CD8-positive, alpha-beta T cell (primary cell): ENCODE measurements at places on chromosomes 12 and 14.

DNA sequence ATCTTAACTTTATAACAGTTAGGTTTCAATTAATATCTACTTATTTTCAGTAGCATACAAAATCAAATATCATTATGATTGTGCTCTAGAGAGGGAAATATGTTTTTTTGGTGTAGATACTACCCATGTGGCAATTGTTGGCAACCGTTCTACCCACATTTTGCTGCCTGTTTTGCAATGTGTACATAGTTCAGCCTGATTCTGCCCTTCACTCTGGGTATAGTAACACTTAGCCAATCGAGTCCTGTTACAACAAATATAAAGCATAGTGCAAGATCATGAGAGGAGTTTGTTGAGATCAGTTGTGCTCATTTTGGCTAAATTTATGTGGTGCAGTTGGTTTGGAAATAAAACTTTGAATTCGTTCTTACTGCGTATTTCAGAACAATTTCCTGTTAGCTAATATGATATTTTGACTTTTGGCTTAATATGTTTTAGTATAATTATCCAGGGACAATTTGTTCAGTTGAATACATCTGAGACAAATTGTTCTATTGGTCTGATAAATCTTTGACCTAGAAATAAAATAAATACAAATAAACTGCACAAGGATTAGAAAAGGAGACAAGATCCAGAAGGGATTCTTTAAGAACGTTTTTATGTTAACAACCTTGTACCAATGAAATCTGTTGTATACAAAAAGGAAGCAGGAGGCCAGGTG is 76.9 kb downstream of the ATF7IP start:
- no peak for DNase-seq

DNA sequence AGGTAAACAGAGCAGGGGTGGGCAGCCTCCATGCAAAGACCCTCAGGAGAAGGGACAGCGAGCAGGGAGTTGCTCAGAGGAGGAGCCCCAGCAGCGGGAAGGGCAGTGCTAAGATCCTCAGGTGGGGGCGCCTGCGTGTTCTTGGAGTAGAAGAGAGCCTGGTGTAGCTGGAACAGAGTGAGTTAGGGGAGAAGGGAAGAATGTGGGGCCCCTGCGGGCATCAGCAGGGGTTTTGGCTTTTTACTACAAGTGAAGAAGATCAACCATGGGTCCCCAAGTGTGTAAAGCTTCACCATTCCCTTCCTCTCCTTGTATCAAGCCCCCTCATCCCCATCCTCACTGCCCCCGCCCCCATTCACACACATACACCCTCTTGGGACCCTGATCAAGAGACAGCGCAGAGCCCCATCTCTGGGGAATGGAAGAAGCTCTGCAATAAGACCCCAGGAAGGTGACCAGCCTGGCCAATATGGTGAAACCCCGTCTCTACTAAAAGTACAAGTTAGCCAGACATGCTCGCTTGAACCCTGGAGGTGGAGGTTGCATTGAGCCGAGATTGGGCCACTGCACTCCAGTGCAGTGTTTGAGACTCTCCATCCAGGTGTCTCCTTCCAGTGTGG is 10.2 kb upstream of the TMEM119 start:
- DNase-seq: no peak

DNA sequence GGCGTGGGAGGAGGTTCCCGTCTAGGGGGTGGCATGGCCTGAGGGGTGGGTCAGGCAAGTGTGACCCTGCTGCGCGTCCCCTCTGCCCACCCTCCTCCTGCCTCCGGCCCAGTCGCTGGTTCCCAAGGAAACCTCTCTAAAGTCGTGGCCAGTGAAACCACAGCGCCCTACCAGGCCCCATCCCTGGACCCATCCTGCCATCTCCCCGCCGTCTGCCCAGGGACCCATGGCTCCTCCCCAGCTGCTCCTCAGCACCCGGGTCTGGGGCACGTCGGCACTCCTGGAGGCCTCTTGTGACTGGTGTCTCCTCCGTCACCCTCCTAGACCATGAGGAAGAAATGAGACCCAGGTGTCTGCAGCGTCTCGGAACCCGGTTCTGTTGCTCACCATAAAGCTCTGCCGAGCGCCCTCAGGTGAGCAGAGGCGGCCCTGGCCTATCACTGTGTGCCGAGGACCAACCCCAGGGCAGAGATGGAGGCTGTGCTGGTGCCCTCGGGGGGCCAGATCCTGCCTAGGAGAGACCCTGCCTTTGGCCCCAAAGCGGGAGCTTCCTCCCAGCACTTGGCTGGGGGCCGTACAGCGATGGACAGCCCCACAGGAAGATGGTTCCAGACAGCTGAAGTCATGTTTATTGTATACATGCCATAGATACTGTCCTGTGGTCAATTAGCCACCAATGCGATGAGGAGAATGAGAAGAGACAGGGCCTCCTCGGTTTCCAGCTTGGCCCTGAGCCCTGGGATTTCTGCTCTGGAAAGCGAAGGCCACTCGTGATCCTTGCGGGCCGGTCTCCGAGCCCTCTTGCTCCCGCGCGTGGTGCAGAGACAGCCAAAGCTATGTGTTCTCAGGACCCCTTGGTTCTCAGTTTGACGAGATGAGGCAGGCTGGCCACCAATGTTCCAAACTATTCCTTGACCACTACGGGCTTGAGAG is 222.5 kb upstream of the RTL1 start:
- DNase-seq: no peak

DNA sequence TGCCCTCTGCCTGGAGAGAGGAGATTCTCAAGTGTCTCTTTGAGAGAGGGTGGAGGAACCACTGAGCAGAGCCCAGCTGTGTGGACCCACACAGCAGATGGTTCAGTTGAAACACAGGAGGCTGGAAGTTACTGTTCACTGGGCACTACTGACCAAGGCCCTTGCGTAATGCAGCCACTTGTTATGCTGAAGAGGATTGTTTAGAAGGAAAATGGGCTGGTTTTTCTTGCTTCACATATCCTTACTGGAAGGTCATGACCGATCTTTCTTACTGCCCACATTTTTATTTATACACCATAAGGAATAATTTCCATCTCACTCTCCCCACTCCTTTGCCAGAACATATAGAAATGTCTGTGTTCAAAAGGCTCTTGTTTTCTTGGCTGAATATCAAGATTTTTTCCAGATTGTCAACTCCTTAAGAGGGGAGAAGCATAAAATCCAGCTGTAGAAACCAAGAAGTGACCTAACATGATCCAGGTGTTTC is 375.1 kb upstream of the DDHD1 start:
- no peak for DNase-seq

DNA sequence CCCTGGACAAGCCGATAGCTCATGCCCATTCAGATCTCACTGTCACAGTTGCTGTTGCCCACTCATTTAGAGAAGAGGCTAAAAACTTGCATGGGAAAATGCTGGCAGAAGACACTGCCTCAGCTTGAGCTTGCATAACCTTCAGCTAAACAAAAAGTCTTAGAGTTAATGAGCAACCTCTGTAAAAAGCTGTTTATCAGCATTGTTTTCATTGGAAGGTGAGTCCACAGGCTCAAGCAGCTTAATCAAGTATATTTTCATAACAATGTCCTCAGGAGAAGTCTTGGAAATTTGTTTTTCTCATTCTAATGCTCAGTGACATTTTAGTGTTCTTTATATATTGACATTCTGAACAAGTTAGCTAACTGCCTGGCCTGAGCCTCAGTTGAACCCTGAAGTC is 872.9 kb downstream of the TMTC2 start:
- DNase-seq: no peak

DNA sequence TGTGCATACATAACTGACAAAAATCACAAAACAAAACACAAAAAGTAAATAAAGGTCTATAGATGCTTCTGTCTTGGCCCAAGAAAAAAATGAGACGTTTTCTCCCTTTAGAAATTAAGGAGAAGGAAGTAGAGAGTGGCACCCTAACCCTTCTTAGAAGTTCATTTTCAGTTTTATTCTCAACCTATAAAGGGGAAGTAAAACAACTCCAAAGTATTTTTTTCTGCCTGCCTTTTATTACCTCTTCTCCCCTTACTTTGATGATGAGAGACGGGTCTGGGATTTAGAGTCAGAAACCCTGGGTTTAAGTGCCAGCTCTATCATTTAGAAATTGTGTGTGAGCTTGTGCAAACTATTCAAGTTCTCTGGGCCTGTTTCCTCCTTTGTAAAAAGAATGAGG is 2.8 kb downstream of the PRIM1 start:
- DNase-seq: no peak

DNA sequence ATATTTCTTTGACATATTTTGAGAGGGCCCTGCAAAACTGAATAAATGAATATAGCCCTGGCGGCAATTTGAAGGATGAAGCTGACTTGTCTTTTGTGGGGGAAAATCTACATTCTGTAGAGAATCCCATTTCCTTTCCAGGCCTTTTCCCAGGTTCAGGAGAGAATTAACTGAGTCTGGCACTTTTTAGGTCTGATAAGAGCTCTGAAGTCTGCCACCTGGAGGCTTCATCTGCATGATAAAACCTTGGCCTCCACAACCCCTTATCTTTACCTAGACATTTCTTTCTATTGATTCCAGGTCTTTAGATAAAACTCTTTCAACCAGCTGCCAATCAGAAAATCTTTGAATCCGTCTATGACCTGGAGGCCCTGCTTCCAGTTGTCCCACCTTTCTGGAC is 299.4 kb downstream of the ETNK1 start:
- no peak for DNase-seq
